ENCODE measurements at places on chromosomes 3 and 15.

GRCh38 chr3:37068031-37068430, 74.7 kb downstream of the MLH1 start:
- no peak for DNase-seq

DNA sequence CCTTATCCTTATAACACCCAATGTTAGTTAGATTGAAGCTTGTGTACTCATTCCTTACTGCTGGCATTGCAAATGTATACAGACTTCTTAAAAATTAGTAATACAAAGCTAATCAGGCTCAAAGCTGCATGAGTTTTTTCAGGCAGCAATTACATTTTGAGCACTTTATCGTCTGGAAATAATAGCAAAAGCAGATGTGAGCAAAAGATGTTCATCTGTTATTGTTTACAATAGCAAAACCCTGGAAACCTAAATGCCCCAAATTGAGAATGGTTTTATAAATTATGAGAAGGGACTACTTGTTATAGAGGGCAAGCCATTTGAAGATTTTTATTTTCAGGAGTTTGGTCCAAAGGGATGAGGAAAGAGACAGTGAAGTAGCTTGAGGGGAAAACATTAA, 126.4 kb downstream of the GADL1 start:
- DNase-seq: no peak

- DNase-seq: peak; percentile 48
These were observed 44.0 kb downstream of the CHSY1 start for GRCh38 chr15:101207867-101208288.

- DNase-seq: no peak
These were observed 22.2 kb downstream of the PSTPIP1 start for GRCh38 chr15:77017091-77017660.
